Thymus (tissue), 14 donors: ENCODE measurements at places on chromosomes 5 and 9.

DNA sequence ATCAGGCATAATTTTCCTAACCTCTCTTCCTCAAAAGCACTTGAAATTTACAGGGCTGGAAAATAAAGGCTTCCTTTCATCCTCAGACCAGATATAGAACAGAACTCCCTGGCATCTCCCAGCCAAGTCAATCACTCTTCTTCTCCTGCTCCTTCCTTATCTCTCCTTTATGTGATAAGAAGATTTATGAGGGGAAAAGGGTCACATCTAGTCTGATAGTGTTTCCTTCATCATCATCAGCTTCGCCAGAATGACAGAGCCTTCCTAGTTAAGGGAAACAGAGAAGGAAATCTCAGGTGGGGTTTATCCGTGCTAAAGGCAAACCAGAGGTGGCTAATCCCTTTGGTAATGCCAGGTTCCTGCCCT, 36.2 kb downstream of the LIX1 start:
- DNase-seq, result no peak

DNA sequence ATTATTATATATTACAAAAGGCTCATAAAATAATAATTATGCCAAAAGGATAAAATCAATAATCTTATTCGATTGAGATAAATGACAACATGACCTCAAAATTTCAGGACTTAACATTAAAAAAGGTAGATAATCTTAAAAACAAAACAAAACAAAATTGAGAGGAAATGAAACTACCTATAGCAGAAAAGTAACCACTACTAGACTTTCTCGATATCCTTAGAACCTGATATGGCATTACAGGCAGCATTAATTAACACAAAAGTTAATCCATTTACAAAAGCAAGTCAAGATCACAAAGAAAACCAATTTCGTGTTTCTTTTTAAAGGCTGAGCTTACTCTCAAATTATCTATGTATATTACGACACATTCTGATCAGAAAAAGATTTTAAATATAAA, 29.9 kb downstream of the TMEM161B start:
- DNase-seq, result no peak

DNA sequence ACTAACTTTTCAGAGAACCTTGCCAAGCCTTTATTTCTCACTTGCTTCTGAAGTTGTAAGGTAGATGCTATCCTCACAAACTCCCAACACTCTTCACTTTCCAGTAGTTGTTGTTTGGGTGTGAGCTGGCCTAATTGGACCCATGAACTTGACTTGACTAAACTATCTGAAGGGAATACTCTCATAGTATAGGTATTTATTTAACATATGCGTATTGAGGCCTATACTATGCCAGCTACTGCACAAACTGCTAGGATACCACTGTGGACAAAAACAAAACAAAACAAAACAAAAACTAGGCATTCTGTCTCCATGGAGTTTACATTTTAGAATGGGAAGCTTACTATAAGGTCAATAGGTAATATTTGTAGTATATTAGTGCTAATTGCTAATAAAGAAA, 1.3 kb downstream of the TXNDC8 start:
- no peak for DNase-seq

GRCh38 chr9:1456301-1457024, 406.3 kb downstream of the DMRT2 start:
- no peak for DNase-seq

GRCh38 chr9:108626743-108627142, 229.0 kb downstream of the ACTL7B start:
- DNase-seq, result no peak

GRCh38 chr5:42808888-42809611, 2.6 kb downstream of the SELENOP start:
- no peak for DNase-seq

DNA sequence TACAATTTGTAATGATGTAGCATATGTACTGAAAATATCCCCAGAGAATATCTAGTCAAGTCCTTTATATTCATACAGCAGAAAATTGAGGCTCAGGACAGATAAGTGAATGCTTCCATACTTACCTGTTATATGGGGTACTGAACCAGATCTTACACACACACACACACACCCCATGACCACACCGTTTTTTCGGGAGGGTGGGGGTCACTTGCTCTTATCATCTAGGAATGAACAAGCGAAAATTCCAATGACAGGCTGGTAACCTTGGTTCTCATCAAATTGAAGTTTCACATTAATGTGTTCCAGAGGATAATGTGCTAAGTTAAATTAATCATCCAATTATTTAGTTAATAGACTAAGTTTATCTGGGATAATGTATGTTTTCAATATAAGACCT, 48.8 kb downstream of the ARL15 start:
- no peak for DNase-seq

- DNase-seq, result no peak
These were observed 140.6 kb upstream of the SLC12A2 start for GRCh38 chr5:127943061-127943371.

DNA sequence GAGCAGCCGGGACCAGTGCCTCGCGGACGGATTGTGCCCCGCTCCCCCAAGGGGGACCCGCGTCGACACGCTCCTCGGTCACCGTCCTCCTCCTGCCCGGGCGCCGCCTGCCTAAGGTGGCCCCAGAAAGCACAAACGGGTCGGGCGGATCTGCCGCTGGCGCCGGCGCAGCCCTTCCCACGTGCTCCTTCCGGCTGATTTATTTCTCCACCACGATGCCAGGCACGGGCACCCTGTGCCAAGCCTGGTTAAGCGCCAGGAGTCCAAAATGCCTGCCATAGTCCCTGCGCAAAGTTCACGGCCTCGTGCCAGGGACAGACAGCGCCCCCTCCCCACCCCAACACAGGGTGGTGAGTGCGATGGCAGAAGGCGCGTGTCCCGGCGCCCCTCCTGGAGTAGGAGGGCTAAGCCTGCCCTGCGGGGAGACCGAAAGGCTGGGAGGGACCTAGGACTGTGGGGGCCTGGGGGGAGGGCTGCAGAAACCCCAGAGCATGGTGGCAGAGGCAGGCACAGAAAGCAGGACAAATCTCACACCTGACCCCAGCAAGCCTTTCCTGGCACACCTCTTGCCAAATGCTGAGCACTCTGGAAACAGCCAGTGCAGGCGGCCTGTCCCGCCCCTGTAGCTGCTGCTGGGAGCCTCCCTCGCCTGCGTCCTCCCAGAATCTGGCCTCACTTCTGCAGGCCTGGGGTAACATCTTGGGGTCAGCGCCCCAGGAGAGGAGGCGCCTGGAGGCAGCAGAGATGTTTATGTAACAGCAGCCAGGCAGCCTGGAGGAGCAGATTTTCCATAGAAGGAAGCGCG, 1.1 kb upstream of the NOTCH1 start:
- DNase-seq, result no peak

DNA sequence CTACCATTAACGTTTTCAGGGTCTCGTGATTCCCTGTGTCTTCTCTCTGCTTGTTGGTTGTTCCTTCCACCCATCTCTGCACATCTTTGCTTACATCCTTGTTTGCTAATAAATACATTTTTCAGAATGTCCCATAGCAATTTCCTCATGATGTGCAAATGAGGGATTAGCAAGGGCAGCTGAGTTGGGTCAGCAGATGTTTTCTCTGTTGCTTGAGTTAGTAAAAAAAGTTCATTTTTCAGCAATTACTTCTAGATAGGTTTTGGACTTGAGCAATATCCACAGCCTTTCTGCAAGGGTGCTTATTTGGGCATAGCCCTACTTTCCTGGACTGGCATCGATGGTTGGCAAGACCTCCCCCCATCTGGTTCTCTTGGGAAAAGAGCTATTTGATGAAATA, 4.8 kb upstream of the TNFSF15 start:
- no peak for DNase-seq

DNA sequence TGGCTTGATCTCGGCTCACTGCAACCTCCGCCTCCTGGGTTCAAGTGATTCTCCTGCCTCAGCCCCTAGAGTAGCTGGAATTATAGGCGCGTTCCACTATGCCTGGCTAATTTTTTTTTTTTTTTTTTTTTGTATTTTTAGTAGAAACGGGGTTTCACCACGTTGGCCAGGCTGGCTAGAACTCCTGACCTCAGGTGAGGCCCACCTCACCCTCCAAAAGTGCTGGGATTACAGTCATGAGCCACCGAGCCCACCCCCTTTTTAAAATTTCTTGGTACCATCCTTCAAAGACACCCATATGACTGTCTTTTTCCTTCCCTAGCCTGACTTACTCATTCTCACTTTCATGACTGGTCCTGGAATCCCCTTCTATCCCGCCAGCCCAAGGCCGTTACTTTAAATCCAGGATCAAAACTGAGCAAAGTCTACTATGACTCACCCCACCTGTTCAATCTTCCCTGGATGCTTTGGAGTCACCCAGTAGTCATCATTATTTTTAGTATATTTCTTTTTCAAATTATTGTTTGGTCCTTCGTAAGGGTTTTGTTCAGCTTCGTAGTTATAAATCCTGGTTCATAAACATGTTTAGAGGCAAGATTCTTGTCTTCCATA, 1.2 kb upstream of the TBCA start:
- no peak for DNase-seq
